T follicular helper cell (primary cell): ENCODE measurements at places on chromosomes 16 and 17.

- no peak for DNase-seq
Observed at GRCh38 chr16:78130950-78131349, 31.5 kb downstream of the WWOX start.

DNA sequence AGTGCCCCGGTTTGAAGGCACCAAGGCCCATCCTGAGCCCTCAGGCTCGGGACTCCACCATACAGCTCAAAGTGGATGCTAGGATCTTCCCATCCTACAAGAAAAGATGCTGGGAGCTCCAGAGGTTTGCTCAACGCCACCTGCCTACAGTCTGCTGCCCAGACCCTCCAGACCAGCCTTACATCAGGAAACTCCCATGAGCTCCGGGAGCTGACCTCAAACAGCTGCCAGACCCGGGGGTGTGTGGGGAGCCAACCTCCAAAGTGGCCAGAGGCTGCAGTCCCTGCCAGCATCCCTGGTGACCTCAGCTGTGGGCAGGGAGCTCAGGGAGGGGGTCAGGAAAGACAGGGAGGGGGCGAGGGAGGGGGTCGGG is 43.8 kb downstream of the C16orf82 start:
- DNase-seq, result no peak

DNA sequence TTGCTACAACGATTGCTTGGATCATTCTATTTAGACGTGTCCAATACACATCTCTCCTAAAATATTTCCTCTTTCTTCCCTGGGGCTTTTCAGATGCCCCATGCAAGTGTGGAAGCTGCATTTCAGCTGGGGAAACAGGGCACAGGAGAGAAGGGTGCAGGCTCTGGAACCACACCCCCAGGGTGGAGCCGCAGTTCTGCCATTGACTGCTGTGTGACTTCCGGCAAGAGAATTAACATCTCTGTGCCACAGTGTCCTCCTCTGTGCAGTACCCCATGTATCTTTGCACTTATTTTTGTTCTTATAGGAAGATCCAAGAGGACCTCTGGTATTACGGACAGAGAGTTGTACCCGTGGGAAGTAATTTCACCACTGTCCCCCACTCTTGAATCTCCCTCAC is 405.3 kb upstream of the EEF2KMT start:
- no peak for DNase-seq

- no peak for DNase-seq
Observed at GRCh38 chr16:18827890-18828289, 26.5 kb upstream of the ARL6IP1 start.

- DNase-seq, result no peak
Observed at GRCh38 chr17:80339731-80340456, 75.1 kb upstream of the ENDOV start.

GRCh38 chr16:72934636-72935403 is 113.1 kb downstream of the ZFHX3 start:
- no peak for DNase-seq

DNA sequence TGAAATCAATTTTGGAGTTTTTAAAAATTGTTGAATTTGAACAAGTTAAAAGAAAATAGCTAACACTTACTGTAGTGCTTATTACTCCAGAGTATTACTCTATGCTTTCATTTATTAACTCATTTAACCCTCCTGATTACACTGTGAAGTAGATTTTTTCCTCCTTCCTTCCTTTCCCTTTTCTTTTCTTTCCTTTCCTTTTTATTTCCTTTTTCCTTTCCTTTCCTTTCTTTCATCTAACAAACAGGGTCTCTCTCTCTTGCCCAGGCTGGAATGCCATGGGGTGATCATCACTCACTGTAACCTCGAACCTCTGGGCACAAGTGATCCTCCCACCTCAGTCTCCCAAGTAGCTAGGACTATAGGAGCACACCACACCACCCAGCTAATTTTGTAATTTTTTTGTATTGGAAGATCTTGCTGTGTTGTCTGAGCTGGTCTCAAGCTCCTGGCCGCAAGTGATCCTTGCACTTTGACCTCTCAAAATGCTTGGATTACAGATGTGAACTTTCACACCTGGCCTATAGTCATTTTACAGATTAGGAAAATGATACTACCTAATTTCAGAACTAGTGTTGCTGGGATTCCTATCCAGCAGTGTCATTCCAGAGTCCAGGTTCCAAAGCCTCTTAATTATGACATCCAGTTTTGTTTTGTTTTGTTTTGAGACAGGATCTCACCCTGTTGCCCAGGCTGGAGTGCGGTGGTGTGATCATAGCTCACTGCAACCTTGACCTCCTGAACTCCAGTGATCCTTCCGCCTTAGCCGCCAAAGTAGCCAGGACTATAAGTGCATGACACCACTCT is 59.9 kb downstream of the TAOK1 start:
- DNase-seq, result no peak

DNA sequence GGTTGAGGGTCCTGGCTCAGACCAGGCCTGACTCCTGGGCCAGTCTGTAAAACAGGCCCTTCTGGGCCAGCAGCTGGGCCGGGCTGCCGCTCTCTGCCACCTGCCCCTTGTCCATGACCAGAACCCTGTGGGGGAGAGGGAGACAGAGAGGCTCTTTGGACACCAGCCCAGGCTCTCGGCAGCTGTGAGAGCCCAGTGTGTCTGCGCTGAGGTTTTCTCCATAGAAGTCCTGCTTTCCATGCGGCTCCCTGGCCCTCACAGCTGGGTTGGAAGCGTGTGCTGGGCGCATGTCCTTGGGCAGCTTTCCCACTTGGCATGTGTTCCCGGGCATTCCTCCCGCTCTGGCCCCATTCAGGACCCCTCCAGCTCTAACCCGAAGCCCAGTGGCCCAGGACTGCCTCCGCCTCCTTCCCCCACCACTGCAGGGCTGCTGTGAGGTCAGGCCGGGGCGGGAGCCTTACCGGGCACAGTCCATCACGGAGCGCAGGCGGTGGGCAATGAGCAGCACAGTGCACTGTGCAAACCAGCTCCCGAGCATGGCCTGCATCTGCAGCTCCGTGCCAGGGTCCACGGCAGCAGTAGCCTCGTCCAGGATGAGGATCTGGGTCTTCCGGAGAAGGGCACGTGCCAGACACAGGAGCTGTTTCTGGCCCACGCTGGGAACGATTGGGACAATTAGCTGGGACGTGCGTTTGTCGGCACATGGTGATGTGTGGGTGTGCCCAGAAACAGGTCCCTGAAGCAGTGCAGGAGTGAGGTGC is 73.0 kb downstream of the ABCC6 start:
- DNase-seq, result no peak

GRCh38 chr17:49976163-49976827 is 7.3 kb downstream of the DLX4 start:
- no peak for DNase-seq
